ENCODE measurements at places on chromosomes 4 and X.

- no peak for DNase-seq
These were observed 1.9 kb downstream of the DMP1 start for GRCh38 chr4:87651941-87652340.

GRCh38 chr4:145090380-145090779 is 7.6 kb downstream of the ANAPC10 start:
- no peak for DNase-seq

DNA sequence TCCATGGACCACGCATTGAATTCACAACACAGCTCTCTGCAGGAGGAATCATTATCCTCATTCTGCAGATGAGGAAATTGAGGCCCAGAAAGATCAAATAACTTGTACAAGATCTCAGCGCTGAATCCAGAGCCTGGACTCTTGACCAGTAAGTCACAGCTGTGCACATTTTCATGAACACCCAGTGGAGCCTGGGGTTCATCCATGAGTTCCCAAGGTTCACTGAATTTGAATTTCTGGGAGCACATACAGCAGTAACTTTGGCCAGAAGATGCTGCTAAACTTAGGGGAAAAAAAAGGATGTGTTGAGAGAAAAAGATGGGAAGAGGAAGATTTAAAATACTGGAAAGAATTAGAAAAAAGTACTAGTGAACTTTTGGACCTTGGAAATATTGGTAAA is 218.7 kb upstream of the PPARGC1A start:
- DNase-seq, result no peak

DNA sequence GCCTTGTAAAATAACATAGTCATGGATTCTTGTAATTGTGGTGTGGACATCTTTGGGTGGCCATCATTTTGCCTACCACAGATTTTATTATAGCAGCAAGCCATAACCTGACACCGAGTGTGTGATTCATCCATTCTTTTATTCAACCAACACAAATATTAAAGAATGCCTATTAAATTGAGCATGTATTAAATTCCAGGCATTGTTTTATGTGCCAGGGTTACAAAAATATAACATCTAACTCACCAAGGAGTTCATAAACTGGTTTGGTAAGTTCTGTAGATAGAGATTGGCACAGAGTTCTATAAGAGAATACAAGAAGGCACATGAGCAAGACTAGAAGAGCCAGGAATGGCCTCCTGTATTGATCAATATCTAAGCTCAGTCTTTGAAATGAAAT is 18.0 kb downstream of the NBDY start:
- DNase-seq, result no peak

DNA sequence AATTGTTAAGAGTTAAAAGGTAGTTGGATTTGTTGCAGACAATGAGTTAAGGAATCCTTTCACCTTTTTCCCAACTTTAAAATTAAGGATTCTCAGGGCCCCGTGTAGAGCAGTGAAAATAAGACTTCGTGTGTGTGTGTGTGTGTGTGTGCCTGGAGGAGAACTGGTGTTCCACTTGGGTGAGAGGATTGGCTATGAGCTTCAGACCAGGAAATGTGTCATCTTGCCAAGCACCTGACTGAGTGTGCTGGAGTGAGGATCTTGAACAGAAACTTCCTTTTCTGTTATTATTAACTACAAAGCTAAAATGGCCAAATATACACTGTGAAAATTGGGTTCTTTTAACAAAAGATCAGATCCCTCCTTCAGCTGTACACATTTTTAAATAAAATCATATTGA is 113.1 kb upstream of the VCX2 start:
- DNase-seq, result no peak
